ENCODE measurements at places on chromosomes 12 and 14. TPM values are rescaled to one million over a fixed set of nuclear protein-coding genes. Genes with fewer than 3 reads are reported as not detected.

The CIROP gene
- not detected for total RNA-seq

The GLI1 gene
- total RNA-seq, result not detected

The BCAT1 gene
- total RNA-seq, result 30.0 TPM

The SIRT4 gene
- total RNA-seq, result 0.99 TPM

The ADAM21 gene
- 0.52 TPM for total RNA-seq

The LRP1-AS gene
- total RNA-seq, result not detected

The RNF212B gene
- not detected for total RNA-seq

The KITLG gene
- 4.4 TPM for total RNA-seq

DNA sequence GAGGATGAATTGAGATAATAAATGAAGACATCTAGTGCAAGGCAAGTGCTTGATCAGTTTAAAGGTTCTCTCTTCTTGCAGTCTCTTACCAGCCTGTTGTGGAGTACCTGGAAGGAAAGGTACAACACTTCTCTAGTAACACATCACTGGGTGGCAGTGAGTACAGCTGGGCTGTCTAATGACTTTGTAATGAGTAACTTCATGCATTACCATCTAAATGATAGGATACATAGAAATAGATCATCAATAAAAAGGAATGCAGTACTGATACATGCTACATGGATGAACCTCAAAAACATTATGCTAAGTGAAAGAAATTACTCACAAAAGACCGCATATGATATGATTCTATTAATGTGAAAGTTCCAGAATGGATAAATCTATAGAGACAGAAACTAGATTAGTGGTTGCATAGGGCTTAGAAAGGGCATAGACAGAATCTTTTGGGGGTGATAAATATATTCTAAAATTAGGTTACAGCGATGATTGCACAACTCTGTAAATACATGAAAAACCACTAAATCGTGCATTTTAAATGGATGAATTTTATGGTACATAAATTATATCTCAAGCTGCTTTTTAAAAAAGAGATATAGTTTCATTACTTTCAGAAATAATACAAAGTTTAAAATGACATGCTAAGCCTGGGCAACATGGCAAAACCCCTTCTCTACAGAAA lies 224.4 kb downstream of the CHST11 start:
- H3K27ac ChIP-seq, result no peak overlapping the region
- H3K4me3 ChIP-seq, result no peak overlapping the region
- no peak for DNase-seq
- H3K4me1 ChIP-seq, result no peaks in the 10 kb centered on the region

DNA sequence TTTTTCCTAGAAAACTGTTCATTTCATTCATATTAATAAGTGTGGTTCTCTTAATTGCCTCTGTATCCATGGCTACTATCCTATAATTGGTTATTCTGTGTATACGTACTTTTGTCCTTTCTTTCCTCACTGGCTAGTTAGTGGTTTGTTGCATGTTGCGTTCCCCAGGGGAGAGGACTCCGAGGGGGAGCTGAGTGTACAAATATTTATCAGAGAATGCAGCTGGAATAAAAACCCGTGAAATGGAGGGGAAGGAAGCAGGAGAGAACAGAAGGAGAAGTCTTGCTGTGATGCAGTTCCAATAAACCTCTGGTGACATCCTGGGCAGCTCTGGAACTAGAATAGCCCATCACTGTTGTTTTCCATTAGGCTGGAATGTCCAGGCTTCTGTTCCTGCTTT lies 117.1 kb upstream of the RGS6 start:
- H3K36me3 ChIP-seq, result no peaks in the 10 kb centered on the region
- no peak overlapping the region for H3K27ac ChIP-seq
- no peak for DNase-seq
- H3K27me3 ChIP-seq, result no peaks in the 10 kb centered on the region
- H3K4me3 ChIP-seq, result no peak overlapping the region

DNA sequence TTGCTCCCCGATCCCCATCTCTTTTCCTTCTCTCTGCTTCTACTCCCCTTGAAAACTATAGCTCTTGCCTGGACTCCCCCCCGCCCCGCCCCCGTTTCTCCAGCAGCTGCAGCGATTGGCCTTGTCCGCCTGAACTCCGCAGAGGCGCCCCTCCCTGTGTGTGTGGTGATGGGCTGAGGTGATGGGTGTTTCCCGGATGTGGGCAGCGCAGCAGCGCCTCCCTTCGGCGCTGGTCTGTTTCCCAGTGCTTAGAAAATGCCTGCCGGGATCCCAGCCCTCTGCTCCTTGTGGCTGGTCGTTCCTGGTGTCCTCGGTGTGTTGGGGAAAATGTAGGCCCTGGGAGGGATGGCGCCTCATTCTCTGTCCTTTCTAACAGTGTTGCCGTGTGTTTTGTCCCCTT lies 43.3 kb downstream of the GALNT8 start:
- H3K27me3 ChIP-seq, result no peaks in the 10 kb centered on the region
- no peaks in the 10 kb centered on the region for H3K4me1 ChIP-seq
- no peaks in the 10 kb centered on the region for H3K36me3 ChIP-seq
- no peak overlapping the region for H3K27ac ChIP-seq

DNA sequence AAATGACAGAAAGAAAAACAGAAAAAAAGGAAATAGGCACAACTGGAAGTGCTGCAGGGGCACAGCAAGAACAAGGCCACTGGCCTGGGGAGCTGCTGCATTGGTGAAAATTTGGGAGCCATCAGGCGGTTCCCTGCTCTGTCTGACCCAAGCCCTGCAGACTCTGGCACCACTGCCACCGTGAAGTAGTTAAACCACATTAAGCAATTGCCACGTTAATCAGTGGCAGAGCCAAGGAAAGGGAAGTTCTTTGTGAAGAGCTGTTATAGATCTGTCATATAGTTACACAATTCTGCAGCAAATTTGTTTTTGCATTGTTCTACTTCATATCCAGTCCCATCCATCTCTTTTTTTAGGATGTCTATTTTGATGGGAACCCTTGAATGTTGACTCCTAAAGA lies 915.3 kb downstream of the FSCB start:
- no peak overlapping the region for H3K4me3 ChIP-seq
- H3K27me3 ChIP-seq, result no peaks in the 10 kb centered on the region
- H3K36me3 ChIP-seq, result no peaks in the 10 kb centered on the region
- no peaks in the 10 kb centered on the region for H3K4me1 ChIP-seq
- no peak for DNase-seq
- H3K27ac ChIP-seq, result no peak overlapping the region

DNA sequence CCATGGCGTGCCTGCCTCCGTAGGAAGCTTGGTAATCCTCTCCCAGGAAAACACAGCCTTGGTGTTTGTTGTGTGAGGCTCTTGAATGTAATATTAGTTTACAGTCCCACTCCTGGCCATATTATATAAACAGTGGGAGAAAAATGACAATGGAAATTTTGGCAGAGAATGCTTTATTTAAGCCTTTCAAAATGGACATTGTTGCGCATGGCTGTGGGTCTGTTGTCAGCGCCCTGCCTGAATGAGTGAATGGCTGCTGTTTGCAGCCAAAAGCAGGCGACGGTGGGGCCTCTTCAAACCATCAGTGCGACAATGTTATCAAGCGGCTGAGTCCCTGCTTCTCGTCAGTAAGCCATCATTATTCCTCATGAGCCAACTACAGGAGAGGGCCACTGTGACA lies 201.8 kb upstream of the RMST start:
- H3K36me3 ChIP-seq, result no peaks in the 10 kb centered on the region
- H3K4me1 ChIP-seq, result no peaks in the 10 kb centered on the region

GRCh38 chr12:93130366-93131054 lies 201.4 kb upstream of the EEA1 start:
- H3K27me3 ChIP-seq, result no peaks in the 10 kb centered on the region
- no peak for DNase-seq
- peaks cover 30% of the 10 kb centered on the region for H3K4me1 ChIP-seq
- H3K27ac ChIP-seq, result no peak overlapping the region
- no peaks in the 10 kb centered on the region for H3K36me3 ChIP-seq

- no peaks in the 10 kb centered on the region for H3K36me3 ChIP-seq
- peaks cover 14% of the 10 kb centered on the region for H3K27me3 ChIP-seq
- H3K4me3 ChIP-seq, result no peak overlapping the region
- no peak for DNase-seq
- H3K4me1 ChIP-seq, result peaks cover 44% of the 10 kb centered on the region
These were observed 469 bp upstream of the LRFN5 start for GRCh38 chr14:41606282-41606531.

- H3K36me3 ChIP-seq, result no peaks in the 10 kb centered on the region
- H3K4me1 ChIP-seq, result peaks cover 80% of the 10 kb centered on the region
- H3K4me3 ChIP-seq, result no peak overlapping the region
- H3K27ac ChIP-seq, result peak overlapping the region; percentile 74
- peak; percentile 81 for DNase-seq
- H3K27me3 ChIP-seq, result no peaks in the 10 kb centered on the region
These were observed 776 bp downstream of the RDH5 start for GRCh38 chr12:55720894-55721444.

DNA sequence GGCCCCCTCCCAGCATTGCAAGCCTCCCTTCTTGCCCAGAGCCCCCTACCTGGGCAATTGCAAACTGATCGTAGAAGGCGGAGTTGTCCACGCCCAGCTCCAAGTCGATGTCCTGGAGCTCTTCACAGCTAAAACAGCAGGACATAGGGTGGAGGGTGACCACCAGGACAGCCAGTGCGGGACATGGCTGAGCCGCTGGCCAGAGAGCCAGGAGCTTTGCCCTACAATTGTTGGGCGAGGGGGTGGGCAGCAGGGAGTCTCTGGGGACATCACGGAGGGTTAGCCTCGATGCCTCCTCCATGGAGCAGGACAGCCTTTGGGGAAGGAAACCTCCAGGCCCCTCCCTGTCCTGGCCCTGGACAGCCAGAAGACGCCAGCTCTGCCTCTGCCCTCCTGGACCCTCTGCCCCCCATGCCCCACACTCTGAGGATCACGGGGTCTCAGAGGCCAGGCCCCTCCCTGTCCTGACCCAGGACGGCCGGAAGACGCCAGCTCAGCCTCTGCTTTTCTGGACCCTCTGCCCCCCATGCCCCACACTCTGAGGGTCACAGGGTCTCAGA lies 9.4 kb downstream of the TMEM179 start:
- H3K27me3 ChIP-seq, result no peaks in the 10 kb centered on the region
- H3K4me3 ChIP-seq, result no peak overlapping the region
- DNase-seq, result no peak

DNA sequence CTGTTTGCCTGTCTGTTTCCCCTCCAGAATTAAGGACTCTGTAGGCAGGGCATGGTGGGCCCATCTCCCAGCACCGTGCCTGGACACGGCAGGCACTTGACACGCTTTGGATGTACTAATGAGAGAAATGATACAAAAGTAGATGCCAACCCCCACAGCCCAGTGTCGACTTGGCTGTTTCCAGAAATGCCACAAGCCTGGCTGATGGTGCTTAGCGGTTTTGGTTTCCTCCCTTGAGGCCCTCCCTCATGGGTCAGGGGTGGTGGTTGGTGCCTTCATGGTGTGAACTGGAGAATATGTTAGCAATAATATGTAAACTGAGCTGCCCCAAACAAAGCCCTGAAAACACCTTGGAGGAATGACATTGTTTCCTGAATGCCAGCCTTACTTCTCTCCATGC lies 55.5 kb upstream of the ESRRB start:
- H3K27me3 ChIP-seq, result no peaks in the 10 kb centered on the region
- H3K4me1 ChIP-seq, result no peaks in the 10 kb centered on the region
- H3K36me3 ChIP-seq, result no peaks in the 10 kb centered on the region
- no peak for DNase-seq
- no peak overlapping the region for H3K27ac ChIP-seq

DNA sequence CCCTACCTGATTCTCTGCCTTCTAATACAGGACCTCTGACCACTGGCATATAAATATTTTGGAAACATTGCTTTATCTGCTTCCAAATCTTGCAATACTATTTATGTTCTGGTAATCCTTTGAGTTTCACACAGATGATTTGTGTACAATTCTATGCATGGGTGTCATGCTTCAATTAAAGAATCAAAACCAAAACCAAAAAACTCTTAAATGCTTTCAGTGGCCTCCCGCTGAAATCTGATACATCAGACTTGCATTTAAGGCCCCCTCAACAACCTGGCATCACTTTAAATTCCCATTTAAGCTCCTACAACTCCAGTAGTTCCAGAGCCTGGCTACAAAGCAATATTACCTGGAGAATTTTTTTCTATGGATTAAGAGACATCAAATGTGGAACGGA lies 221.7 kb upstream of the NAV3 start:
- no peaks in the 10 kb centered on the region for H3K27me3 ChIP-seq
- no peak overlapping the region for H3K27ac ChIP-seq
- H3K4me3 ChIP-seq, result no peak overlapping the region
- H3K36me3 ChIP-seq, result no peaks in the 10 kb centered on the region
- no peak for DNase-seq

- H3K4me3 ChIP-seq, result no peak overlapping the region
- no peaks in the 10 kb centered on the region for H3K36me3 ChIP-seq
- H3K4me1 ChIP-seq, result no peaks in the 10 kb centered on the region
- no peak for DNase-seq
These were observed 31.1 kb upstream of the DHRS7 start for GRCh38 chr14:60196291-60196690.

DNA sequence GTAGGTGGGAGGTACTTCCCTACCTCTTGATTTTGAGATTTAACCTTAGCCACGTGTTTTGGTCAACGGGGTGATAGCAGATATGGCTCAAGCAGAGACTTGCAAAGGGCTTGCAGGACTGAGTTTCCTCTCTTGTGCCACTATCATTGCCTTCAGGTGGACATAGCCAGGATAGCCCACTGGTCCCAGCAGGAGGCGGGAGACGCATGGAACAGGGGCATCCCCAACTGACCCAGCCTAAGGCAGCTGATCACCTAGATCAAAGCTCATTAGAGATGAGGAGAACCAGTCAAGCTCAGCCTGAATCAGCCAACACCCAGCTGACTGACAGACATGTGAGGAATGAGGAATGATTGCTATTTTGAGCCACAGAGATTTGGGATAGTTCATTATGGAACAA lies 49.6 kb downstream of the CALM1 start:
- no peak for DNase-seq
- H3K4me1 ChIP-seq, result peaks cover 3% of the 10 kb centered on the region
- H3K36me3 ChIP-seq, result no peaks in the 10 kb centered on the region
- no peak overlapping the region for H3K4me3 ChIP-seq
- no peak overlapping the region for H3K27ac ChIP-seq
- H3K27me3 ChIP-seq, result no peaks in the 10 kb centered on the region

GRCh38 chr12:66863276-66863675 lies 184.4 kb upstream of the GRIP1 start:
- H3K4me1 ChIP-seq, result no peaks in the 10 kb centered on the region
- no peak overlapping the region for H3K27ac ChIP-seq
- no peak for DNase-seq
- no peaks in the 10 kb centered on the region for H3K36me3 ChIP-seq
- no peak overlapping the region for H3K4me3 ChIP-seq

Measured in body of pancreas (tissue), 4 donors.